ENCODE measurements at places on chromosomes 2 and 18. TPM values are rescaled to one million over a fixed set of nuclear protein-coding genes. Genes with fewer than 3 reads are reported as not detected.

GRCh38 chr2:183207110-183207509 is 82.9 kb downstream of the NUP35 start:
- no peak for DNase-seq
- H3K27ac ChIP-seq = no peak overlapping the region
- H3K27me3 ChIP-seq = no peaks in the 10 kb centered on the region
- no peak overlapping the region for H3K4me3 ChIP-seq
- H3K4me1 ChIP-seq = no peaks in the 10 kb centered on the region

DNA sequence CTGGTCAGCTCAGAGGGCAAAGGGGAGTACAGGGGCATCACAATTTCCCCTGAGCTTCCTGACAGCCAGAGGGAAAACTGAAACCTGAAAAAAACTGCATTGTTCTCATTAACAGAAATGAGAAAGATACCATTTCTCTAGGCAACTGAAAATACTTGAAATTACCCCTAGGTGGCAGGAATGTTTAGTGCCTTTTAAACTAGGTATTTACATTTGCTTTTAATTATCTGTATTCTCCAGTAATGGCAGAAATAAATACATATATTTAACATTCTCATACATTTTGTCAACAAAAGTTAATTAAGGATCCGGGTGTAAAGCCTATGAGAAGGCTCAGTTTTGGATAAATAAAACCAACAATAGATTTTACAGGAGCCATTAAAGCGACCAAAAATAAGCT is 34.5 kb downstream of the RPL31 start:
- no peaks in the 10 kb centered on the region for H3K4me1 ChIP-seq
- peaks cover 4% of the 10 kb centered on the region for H3K36me3 ChIP-seq
- no peak for DNase-seq
- no peak overlapping the region for H3K27ac ChIP-seq
- no peaks in the 10 kb centered on the region for H3K27me3 ChIP-seq

The AMER3 gene
- total RNA-seq = not detected

GRCh38 chr2:206477296-206477695 is 34.0 kb downstream of the ADAM23 start:
- no peak for DNase-seq
- H3K36me3 ChIP-seq = no peaks in the 10 kb centered on the region
- H3K27me3 ChIP-seq = no peaks in the 10 kb centered on the region
- peaks cover 13% of the 10 kb centered on the region for H3K4me1 ChIP-seq

- H3K36me3 ChIP-seq = no peaks in the 10 kb centered on the region
- no peaks in the 10 kb centered on the region for H3K4me1 ChIP-seq
- H3K4me3 ChIP-seq = no peak overlapping the region
- no peaks in the 10 kb centered on the region for H3K27me3 ChIP-seq
Observed at GRCh38 chr2:209383212-209383611, 40.6 kb upstream of the MAP2 start.

Measured in psoas muscle (tissue), 8 donors.